ENCODE measurements at places on chromosomes 4 and X. TPM values are rescaled to one million over a fixed set of nuclear protein-coding genes. Genes with fewer than 3 reads are reported as not detected.

DNA sequence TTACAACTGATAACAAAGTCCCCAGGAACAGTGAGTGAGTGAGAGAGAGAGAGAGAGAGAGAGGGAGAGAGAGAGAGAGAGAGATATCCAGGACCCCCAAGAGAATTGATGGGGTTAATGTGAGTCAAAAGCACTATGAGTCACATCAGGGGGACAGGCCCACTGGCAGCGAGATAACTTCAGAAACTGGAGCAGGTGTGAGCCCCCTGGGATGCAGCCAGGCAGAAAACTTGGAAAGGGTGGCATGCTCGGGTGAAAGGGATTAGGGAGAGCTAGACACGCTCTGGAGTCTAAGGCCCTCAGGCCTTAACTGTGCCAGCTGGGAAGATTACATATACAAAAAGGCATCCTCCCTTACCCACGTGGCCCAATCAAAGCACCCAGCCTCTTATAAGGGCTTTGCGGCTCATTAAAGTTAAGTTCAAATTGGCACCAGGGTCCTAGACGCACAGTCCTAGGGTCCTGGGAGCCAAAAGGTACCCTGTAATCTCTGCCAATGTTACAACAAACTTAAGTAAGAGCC lies 841 bp downstream of the ACOT9 start:
- no peaks in the 10 kb centered on the region for H3K36me3 ChIP-seq
- H3K27ac ChIP-seq: peak overlapping the region; percentile 79
- peaks cover 21% of the 10 kb centered on the region for H3K4me1 ChIP-seq
- H3K4me3 ChIP-seq: peak overlapping the region; percentile 89
- no peak for DNase-seq
- no peaks in the 10 kb centered on the region for H3K27me3 ChIP-seq

TMSB15A gene
- total RNA-seq: not detected

RNF212 gene
- 7.3 TPM for total RNA-seq

DNA sequence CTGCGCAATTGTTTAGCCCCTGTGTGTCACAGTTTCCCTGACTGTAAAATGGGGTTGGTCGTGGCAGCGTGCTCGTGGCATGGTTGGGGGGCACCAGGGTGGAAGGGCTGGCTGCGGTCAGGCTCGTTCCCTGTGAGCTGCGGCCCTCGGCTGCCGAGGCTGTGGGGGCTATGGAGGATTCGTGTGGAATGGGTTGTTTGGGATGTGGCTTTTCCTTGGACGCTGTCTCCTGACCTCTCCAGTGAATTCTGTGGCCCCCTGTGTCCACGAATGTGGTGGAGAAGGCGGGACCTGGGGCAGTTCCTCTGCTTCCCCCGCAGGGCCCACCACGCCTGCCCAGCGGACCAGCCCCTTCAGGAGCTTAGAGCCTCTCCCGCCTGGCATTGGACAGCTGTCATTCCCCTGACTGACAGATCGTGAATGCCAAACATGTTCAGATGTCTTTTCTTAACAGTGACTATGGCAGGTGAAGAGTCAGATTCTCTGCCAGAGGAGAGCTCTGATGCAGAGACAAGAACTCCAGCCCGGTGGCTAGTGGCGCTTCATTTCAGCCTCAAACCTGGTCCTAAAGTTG lies 17.2 kb upstream of the HGFAC start:
- DNase-seq: no peak
- H3K4me3 ChIP-seq: no peak overlapping the region
- H3K27me3 ChIP-seq: no peaks in the 10 kb centered on the region
- no peak overlapping the region for H3K27ac ChIP-seq

Data from activated naive CD8-positive, alpha-beta T cell treated with anti-CD3 and anti-CD28 coated beads, Interleukin-2, amount 10 ng/mL, durations not matched to agents 7 days and 5 days (primary cell).